Keratinocyte (primary cell): ENCODE measurements at places on chromosomes 16 and 17.

- DNase-seq: no peak
Observed at GRCh38 chr17:3739422-3740124, 15.9 kb downstream of the HASPIN start.

DNA sequence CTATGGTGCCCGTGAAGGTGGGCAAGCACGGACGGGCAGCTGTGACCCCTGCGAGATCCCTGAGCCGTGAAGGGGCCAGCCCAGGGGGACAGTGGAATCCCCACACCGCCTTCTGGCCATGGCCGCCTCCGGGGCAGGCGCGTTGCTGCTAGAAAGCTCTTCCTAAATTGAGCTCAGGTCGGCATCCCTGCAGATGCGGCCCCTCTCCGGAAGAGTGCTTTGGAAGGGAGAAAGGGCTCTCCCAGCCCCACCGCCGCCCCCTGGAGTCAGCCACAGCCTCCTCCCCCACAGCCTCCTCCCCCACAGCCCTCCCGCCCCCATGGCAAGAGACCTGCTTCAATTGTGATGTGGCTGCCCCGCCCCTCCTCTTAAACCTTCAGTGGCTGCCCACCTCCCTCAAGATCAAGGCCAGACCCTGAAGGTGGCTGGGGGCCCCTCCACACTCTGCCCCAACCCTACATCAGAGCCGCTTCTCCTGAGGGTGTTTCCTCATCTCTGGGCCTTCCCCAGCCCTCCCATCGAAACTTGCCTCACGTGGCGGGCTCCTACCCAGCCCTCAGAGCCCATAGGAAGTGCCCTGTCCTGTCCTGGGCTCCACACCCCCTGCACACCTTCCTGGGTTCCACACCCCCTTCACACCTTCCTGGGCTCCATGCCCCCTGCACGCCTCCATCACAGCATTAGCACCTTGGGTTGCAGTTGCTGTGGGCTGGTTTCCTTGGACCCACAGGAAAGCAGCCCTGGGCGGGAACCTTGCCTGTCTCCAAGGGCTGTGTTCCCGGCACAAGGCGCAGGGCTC, 5.5 kb upstream of the CBFA2T3 start:
- DNase-seq: no peak

DNA sequence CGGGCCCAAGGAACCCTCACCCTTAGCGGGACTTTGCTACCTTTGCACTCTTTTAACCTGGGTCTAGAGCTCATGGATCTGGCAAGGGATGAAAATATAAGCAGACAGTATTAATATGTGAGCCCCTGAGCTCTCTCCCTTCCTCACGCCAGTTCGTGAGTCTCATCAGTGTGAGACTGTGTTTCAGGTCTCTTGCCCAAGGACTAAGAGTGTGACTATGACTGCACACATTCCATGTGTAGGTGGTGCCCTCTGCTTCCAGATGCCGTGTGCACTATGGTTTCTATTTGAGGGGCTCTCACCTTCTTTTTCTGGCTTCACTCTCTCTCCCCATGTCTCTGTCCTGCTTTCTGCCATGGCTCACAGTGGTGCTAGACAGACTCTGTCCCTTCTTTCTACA, 40.5 kb downstream of the DHRS7B start:
- DNase-seq: no peak

DNA sequence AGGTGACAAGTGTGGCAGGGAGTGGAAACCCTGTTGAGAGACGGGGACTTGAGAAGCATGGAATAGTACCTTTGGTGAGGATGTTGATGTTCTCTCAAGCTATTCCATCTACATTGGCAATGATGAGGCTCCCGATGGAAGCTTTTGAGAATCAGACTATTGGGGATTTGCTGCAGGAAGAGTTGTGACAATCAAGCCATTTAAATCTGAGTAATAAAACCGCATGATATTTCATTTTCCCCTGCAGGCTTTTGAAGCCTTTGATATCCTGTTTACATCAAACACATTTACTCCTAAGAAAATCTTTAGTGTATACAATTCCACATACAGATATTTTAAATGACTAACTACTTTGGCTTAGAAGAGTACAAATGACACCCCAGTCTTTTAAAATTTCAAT, 49.0 kb upstream of the CRYM start:
- DNase-seq: no peak

DNA sequence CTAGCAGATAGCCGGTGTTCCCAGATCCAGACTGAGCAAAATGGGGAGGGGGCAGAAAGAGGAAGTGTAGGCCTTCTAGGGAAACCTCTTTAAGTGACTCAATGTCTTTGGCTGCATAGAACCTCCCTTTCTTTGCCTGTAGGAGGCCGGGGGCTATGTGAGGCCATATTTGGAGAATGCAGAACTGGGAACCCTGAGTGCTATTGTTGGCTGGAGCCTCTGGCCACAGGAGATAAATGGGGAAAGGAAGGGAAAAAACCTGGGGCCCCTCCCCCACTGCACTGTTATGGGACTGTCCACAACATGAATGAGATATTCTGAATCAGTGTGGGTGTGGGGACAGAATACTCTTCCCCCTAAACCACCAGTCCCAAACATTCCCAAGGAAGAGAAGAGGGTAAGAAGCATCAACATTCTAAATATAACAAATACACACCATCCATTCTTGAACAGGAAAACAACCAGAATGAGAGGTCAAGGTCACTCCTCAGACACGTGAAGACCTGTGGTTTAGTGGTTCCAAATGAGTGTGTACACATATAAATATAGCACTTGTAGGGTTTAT, 2.4 kb downstream of the VPS25 start:
- DNase-seq: no peak

- no peak for DNase-seq
Observed at GRCh38 chr17:43056051-43056450, 31.0 kb downstream of the RND2 start.

DNA sequence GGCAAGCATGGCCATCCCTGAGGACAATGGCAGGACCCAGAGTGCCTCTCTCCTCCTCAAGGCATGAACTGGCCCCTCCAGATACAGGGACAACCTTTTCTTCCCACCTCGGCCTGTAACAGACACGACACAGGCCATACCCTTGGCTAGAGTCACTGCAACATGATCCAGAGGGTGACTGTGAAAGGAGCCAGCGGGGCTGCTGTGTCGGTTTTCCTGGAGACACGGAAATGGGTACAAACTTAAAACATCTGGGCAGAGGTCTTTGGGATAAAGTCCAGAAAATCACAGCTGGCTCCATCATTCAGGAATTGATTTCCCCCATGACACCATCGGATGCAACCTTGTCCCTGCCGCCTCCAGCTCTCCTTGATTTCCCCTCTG, 5.3 kb downstream of the CEP295NL start:
- no peak for DNase-seq

GRCh38 chr16:85372627-85373372, 240.3 kb upstream of the GSE1 start:
- DNase-seq: no peak

- DNase-seq: no peak
Observed at GRCh38 chr17:1109606-1110540, 69.9 kb downstream of the ABR start.

DNA sequence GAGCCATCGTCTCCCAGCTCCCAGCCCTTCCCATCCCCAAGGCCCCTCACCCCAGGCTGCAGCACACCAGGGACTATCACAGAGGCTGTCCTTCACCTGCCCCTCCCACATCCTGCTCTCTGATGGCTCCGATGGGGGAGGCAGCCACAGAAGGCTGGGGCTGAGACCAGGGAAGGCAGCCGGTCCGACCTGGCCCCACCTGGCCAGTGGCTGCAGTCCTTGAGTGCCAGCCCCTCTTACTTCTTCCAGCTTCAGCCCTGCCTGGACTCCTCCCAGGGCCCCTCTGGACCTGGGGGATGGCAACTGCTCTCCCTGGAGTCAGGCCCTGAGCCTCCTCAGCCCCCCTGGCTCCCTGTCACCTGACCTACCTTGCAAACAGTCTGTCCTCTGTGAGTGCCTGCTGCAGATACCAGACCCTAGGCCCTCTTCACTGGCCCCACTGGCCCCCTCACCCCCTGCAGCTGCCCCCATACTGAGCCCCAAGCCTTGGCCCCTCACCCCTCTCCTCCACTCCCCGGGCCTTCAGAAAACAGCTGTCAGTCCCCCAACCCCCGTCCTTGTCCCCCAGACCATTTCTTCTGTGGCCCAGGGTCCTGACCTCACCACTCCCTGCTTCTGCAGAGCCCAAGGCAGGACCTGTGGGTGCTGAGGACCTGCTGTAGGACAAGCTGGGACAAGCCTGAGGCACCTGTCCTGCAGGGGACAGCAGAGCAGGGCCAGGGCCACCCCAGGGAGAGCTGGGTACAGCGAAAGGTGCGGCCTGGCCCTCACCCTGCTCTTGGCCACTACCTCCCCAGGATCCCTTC, 12.6 kb upstream of the SRRM2 start:
- no peak for DNase-seq

DNA sequence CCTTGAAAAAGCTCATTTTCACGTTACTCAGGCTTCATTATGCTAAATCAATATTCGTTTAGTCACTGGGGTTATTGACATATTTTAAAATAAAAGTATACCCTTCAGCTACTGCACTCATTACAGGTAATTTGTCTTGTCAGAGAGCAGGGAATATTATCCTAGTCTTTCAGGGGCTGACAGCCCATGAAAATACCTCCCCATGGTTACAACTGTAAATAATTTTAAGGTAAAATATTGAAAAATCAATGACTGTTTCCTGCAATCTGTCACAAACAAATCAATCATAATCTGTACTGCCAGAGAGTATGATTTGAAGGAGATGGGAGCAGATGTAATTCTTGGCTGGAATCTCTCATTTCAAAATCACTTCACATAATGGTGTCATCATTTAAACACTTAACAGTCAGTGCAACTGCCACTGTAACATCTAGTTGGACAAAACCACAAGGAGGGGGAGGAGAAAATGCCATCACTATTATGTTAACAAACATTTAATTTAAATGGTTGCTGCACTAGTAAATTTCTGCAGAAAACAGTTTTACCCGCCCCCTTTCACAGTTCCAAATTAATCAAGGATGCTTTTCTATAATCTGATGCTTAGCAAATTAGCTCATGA, 9.3 kb upstream of the IRX5 start:
- DNase-seq: no peak

DNA sequence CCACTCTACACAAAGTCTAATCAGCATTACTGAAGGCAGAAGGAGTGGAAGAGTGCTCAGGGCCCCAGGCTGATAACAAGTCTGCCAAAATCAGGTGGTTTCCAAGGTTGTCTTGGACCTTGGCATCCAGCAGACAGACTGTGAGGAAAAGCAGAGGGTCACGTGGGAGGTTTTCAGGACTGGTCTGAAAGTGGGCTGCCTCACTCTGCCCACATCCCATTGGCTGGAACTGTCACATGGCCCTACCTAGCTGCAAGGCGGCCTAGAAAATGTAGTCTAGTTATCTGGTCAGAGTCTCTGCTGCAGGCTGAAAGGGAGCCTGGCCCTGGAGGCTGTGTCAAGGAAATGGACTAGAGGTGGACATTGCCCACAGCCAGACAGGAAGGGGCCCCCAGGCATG, 310.7 kb upstream of the ASIC2 start:
- no peak for DNase-seq

DNA sequence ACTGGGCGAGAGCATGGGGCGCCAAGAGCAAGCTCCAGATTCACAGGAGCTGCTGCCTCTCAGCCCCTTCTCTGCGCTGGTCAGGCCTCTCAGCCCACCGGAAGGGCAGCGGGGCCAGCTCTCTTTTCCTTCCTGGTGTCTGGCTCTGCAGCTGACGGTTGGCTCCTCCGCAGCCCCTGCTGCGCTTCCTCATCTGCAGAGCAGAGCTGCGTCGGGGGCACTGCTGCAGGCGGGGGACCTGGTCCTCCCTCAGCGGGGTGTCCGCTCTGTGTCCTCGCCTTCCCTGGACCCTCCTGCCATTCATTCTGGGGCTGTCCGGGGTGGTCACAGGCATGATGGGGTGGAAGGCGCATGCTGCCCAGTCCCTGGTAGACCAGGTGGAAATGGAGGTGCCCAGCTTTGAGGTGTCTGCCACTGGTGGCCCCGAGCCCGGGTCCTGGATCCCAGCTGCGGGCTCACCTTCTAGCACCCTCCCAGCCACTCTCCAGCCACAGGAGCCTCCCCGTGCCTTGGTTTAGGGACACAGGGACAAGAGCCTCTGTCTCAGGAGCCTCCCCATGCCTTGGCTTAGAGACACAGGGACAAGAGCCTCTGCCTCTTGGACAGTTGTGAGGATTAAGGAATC, 84.8 kb downstream of the IRF8 start:
- DNase-seq: no peak

- no peak for DNase-seq
Observed at GRCh38 chr17:34413443-34414119, 50.5 kb upstream of the CCL1 start.

DNA sequence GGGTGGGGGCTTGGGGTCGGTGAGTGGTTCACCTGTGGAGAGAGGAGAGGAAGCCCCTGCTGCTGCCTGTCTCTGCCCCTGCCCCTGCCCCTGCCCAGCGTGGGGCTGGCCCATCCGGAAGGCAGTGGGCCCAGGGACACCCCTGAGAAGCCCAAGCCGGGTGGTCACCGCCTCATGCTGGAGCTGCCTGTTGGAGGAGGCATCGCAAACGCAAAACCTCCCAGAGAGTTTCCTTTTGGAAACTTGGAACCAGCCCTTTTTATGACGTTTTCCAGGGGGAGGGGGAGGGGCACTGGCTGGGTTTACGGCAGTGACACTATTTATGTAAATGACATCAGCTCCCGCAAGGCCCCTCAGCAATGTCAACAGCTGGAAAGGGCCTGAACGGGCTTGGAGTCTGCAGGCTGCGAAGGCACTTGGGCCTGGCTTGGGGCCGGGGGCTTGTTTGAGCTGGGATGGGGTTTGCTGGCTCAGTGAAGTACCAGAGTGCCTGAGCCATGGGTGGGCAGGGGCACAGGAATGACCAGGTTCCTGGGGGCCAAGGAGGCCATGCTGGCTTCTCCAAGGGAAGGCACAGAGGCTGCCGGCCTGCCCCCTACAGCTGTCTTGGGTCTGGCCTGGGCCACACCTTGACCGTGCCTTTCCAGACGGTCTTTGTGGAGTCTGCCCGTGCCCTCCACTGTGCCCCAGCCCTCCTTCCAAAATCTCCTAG, 219.5 kb downstream of the NTN1 start:
- DNase-seq: no peak

DNA sequence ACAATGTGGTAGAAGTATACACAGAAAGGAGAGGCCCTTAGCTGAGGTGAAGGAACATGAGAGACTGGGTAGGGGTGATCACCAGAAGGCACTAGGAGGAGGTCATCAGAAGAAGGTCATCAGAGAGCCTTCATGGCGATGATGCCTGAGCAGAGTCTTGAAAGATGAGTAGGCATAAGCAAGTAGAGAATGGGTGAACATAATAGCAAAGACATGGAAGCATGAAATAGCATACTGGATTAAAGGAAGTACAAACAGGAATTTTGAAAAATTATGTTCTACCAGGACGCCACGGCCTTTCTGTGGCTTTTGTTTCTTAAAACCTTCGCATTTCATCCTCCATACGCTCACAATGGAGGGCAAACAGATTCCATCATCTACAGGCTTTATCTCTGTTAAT, 2.9 kb downstream of the IKZF3 start:
- DNase-seq: no peak

- no peak for DNase-seq
Observed at GRCh38 chr16:19926449-19927390, 42.1 kb upstream of the GPRC5B start.

- no peak for DNase-seq
Observed at GRCh38 chr17:50326831-50327364, 19.0 kb upstream of the XYLT2 start.
